ENCODE measurements at places on chromosomes 3 and 15.

GRCh38 chr15:68633231-68634121 lies 54.7 kb downstream of the CORO2B start:
- no peak for DNase-seq

DNA sequence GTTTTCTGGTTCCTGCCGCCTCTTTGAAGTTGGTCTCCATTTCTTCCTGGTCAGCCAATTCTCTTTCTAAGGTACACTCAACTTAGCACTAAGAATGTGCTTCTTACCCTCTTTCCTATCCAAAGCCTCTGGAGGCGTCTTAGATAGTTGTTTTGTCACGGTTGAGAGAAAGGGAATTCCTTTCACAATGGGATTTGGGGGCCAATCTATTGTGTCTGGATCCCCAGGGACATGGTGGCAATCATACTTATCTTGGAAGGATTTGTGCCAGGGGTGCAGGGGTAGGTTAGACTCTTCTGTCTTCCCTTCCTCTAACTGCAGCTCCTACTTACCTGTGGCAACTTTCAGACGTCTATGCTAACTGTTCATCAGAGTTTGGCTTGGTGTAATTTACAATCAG lies 287.1 kb downstream of the SOX2 start:
- DNase-seq: no peak

DNA sequence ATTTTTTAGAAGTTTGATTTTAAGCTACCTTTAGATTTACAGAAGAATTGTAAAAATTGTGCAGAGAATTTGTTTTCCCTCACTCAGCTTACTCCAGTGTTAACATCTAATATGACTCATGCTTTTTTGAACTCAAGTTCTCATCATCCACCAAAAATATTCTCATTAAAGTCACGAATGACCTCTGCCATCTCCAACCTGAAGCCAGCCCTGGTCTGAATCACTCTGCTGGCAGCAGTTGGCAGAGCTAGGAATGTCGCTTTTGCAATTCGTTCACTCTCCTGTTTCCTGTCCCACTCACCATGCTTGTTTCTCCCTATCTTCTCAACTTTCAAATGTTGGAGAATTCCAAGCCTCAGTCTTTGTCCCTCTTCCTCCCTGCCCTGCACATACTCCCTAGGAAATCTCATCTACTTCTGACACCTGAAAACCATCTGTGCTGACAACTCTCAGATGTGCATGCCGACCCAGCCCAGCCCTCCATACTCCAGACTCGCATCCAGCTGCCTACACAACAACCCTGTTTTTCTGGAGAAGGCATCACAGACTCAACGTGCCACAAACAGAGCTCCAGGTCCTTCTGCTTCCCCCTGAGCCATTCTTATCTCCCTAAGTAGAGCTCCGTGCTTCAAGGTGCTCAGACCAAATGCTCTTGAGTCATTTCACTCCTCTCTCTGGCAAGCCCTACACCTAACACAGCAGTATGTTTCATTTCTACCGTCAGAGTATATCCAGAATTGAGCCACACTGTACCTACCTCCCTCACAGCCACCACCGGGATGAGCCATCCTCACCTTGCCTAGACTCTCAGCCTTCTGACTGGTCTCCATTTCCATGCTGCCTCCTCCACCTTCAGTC lies 24.9 kb downstream of the PRR23E start:
- no peak for DNase-seq

DNA sequence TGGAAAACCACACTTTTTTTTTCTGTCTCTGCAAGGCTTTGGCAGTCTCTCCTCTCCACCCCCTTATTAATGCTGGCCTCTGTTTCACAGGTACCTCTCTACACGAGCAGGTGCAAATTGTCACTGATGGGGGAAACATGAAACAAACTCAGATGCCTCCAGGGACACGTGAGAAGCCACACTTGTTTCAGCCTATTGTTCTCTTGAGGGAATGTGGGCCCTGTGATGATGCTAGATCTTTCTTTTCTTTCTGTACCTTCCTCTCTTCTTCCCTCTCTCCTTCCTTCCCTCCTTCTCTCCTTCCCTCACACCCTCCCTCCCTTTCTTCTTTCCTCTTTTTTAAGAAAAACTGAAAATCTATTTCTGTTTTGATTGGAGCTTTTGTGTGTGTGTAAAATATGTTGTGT lies 5.7 kb upstream of the BLM start:
- no peak for DNase-seq

GRCh38 chr15:74790080-74790916 lies 8.4 kb downstream of the CSK start:
- no peak for DNase-seq

DNA sequence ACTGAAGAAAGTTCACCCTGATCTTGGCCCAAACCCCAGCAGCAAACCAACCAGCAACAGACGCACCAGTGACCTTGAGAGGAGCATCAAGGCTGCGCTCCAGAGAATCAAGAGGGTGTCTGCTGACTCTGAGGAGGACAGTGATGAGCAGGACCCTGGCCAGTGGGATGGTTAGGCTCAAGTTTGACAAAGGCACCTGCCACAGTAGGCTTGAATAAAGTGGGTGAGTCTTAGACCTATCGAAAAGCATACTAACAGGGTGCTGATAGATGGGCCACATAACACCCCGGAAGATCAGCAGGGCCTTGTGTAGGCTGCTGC lies 23.9 kb downstream of the WHAMM start:
- no peak for DNase-seq

DNA sequence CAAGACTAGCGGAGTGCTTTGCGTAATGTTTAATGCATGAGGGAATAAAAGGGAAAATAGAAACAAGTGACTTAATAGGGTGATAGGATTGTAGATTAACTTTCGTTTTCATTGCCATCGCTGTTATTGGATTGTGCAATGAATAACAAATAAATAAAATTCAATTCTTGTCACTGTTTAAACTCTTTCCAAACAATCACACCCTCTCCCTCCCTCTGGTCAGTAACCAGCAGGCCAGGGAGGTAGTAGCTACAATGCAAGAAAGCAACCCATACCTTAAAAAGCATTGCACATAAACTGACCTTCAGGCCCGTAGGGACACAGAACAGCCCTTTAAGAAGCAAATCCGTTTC lies 705 bp upstream of the TFRC start:
- no peak for DNase-seq

- no peak for DNase-seq
These were observed 9.7 kb downstream of the NTRK3 start for GRCh38 chr15:88246666-88247446.

- DNase-seq: no peak
These were observed 321.8 kb downstream of the TBC1D5 start for GRCh38 chr3:17420668-17421067.

DNA sequence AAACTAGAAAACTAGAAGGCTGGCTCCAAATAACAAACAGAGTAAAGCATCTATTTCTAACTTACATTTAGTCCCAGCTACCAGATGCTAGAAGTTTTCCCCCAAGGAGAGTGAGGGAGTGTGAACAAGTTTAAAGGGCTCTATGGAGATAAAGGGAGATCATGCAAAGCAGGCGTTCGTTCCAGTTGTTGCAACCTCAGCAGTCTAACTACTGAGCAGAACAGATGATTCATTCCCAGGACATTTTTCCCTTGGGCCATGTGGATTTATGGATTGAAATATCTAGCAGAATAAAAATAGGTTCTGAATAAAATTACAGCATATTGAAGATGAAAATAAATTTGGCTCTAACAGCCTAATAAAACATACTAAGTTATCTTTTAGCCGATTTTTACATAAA lies 154.8 kb upstream of the TTC14 start:
- DNase-seq: no peak

- no peak for DNase-seq
These were observed 227.6 kb downstream of the ADAMTS9 start for GRCh38 chr3:64460141-64460730.

- DNase-seq: no peak
These were observed 86.5 kb downstream of the B3GNT5 start for GRCh38 chr3:183339461-183340086.

GRCh38 chr3:173957646-173958045 lies 560.1 kb downstream of the NLGN1 start:
- no peak for DNase-seq

DNA sequence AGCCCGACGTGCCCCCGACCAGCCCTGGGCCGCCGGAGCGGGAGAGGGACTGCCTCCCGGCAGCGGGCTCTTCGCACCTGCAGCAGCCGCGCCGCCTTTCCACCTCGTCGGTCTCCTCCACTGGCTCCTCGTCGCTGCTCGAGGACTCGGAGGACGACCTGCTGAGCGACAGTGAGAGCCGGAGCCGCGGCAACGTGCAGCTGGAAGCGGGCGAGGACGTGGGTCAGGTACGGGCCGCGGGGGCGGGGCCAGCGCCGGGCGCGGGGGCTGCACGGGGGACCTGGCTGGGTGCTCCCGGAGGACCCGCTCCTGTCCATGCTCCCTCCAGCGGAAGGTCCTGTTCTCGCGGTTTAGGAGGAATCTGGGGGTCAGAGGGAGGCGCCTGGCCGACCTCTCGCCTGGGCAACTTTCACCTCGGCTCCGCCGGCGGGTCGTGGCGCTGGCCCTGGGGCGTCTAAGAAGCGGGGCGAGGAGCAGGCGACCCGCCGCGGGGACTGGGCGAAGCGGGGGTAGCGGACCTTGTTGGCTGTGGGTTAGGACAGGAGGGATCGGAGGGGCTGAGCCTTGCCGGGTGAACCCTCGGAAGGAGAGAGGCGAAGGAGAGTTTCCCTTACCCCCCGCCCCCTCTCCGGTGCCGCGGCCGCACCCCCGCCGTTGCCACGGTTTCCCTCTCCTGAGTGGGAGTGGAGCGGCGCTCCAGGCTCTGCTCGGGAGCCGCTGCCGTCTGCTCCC lies 682 bp downstream of the ITPKA start:
- no peak for DNase-seq

- no peak for DNase-seq
These were observed 583.0 kb upstream of the ROBO1 start for GRCh38 chr3:80350771-80351170.

- DNase-seq: no peak
These were observed 129.5 kb upstream of the UMPS start for GRCh38 chr3:124600765-124601164.

GRCh38 chr3:195005251-195005620 lies 265.7 kb downstream of the XXYLT1 start:
- no peak for DNase-seq

- DNase-seq: no peak
These were observed 14.4 kb downstream of the ALDH1L1 start for GRCh38 chr3:126166009-126166408.

GRCh38 chr15:39597751-39598185 lies 16.9 kb downstream of the THBS1 start:
- DNase-seq: no peak

- DNase-seq: no peak
These were observed 120.2 kb upstream of the PFN2 start for GRCh38 chr3:150090877-150091276.

DNA sequence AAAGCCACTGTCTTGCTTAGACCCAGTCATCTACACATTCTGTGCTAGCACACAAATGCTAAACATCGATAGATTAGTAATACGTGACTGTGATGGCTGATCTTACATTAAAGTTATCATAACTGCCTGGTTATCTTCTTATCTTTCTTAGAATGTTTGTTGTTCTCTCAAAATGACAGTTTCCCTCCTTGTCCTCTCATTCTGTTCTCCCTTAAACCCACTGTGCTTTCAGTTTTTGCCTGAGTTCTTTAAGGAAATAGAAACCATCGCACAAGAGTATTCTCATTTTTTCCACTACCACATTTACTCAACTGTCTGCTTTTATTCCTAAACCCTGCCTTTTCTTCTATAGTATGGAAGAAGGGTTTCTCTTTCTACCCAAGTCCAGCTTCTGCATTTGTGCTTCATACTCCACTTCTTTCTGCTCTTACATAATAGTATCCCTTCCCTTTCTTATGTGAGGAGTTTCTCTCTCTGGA lies 17.1 kb downstream of the STX19 start:
- no peak for DNase-seq

DNA sequence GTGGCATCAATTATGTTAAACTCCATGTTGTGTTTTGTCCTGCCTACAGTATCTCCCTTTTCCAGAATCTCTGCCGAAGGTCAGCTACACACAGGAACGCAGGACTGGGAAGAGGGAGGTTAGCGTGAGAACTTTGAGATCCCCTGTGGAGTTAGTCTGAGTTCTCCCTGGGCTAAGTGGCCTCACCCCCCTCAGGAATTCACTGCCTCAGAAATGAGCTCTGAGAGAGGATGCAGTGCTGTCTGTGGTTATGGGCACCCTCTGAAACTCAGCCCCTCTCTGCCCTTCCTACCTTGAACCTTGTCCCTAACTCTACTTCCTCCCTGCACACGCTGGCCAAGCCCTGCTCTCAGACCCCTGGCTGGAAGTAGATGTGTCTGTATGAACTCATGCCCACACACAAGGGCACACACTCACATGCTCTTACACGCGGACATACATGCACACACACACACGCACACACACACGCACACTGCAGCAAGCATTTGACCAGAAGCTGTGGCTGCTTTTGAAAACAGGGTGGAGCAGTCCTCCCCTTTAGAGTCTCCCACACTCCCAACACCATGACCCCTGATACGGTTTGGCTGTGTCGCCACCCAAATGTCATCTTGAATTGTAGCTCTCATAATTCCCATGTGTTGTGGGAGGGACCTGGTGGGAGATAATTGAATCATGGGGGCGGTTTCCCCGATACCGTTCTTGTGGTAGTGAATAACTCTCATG lies 5.3 kb upstream of the VIPR1 start:
- no peak for DNase-seq

GRCh38 chr3:172542999-172543398 lies 19.8 kb upstream of the TNFSF10 start:
- DNase-seq: no peak

GRCh38 chr15:32659340-32660155 lies 18.0 kb downstream of the SCG5 start:
- DNase-seq: no peak

DNA sequence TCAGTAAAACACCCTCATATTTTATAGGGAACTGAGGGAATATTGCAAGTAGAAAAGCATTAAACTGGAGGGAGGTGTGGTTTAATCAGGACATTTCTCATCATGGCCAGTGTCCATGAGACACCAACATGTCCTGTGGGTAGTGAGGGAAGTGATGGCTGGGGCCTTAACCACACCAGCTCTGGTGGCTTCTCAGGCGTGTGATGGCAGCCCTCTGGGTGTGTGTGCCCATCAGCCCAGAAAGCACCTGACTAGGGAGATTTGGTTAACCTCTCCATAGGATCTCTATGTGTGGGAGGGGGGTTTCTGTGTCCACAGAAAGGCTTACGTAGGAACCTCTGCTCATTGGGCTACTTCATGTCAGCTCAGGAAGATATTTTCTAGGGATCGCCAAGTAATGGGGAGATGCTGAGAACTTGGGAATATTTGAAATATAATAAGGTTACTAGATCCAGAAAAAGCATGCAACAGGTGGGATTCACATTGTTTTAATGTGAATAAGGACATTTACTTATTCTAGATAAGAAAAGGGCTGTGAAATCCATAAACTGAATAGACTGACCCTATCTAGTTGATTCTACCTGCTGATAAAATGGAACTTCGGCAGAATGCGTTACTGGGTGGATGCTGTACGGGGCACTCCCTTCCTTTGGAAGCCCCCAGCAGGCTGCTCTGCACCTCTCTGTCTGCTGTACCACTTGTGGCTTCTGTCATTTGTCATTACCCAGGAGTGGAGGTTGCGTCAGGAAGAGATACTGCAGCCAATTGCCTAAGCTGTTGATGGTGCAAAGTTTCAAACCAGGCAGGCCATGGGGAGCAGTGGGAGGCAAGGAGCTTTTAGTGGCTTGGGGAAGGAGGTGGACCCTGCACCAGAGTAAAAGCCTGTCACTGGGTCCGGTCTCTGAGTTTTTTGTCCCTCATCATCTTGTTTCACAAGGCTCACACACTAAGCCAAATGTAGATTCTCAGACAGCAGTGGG lies 21.5 kb downstream of the PDHB start:
- DNase-seq: no peak

- DNase-seq: no peak
These were observed 278.1 kb upstream of the CHRNA7 start for GRCh38 chr15:31752065-31752762.

Data from cortex of kidney (tissue), 1 donor.